ENCODE measurements at places on chromosomes 1 and 21.

DNA sequence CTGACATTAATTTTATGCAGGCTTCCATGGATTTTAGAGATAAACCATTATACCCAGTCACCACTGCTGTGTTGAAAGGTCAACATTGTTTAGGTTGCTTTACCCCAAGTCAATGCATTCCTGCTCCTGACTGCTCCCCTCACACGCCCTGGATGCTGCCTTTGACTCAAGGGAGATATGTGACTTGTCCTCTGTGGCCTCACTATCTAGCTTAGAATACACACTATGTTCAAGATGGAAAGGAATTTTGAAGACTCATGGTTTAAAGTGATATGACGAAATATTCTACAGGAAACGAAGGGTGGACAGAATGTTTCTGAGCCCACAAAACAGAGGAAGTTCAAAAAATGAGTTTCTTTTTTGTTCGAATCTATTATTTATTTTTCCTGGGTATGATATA is 170.4 kb upstream of the NR5A2 start:
- no peak for DNase-seq

- DNase-seq = no peak
These were observed 4.3 kb upstream of the CSF1 start for GRCh38 chr1:109906160-109906838.

DNA sequence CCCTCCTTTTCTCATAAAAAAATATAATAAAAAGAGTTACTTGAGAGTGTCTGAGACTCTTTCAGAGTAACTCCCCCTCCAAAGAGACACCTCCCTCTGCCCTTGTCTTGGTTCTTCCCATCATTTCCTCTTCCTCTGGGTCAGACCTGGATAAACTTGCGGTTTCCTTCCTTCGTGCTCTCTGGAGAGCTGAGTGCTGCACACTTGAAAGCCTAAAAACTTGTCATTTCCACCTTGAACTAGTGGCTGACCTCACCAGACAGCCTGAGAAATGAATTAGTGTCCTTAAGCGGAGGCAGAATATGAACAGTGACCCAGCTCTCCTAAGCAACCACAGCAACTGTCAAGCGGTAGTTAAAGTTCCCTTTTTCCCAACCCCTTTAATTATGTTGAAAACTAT is 88.4 kb upstream of the PROX1 start:
- DNase-seq = no peak

GRCh38 chr1:198246337-198246736 is 89.5 kb downstream of the NEK7 start:
- DNase-seq = no peak

DNA sequence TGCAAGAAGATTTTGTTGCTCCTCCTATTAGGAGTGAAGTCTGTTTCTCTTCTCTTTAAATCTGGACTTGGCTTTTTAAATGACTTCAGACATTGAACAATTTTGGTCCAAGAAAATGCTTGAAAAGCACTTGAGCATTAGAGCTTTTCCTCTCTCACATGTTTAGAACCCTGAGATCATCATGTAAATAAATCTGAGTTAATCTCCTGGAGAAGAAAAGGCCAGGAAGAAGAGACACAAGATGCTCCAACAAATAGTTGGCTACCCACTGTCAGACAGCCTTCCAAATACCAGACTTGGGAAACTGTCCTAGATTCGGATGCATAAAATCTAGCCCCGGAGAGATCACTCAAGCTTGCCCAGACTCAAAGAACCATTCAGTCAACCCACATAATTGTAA is 1353.1 kb upstream of the ADGRL4 start:
- DNase-seq = no peak

DNA sequence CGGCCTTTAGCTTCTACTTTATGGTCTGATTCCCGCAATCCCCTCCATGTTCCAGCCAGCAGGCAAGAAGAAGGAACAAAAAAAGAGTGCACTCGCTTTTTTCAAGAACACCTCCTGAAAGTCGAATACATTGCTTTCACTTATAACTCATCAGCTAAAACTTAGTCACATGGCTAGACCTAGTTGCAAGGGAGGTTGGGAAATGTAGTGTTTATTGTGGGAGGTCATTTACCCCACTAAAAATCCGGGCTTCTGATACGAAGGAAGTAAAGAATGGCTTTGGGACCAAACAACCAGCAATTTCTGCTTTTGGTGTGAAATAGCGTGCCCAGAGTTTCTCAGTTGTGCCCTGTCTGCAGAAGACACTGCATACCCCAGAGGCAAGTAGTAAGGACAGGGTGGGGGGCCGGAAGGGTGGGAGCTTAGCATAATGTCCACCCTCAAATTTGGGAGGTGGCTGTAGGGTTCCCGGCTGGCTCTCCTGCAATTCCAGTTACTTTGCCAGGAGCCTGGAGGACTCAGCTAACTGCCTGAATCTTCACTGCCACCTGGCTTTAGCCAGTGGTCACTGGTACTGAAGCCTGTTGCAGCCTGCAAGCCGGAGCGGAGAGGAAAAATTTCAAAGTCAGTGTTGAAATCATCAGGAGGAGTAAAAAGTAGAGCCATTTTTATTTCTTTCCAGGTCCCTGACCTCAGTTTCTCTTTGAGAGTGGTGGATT is 57.7 kb upstream of the F3 start:
- no peak for DNase-seq

DNA sequence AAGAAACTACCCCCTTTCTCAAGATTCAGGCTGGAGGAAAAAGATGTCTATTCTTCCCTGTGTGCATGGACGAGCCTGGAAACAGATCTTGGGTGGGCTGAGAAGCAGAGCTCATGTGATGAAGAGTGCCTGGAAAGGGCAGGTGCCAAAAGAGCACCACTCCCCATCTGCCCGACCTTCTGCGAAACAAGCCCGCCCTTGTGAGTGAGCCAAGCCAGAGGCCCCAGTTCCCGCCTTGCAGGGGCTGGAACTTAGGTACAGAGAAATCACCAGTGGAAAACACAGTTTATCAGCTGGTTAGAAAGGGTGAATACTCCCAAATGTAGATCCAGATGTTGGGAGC is 26.7 kb upstream of the A3GALT2 start:
- DNase-seq = no peak
